T-cell (primary cell): ENCODE measurements at places on chromosomes 1 and 21.

DNA sequence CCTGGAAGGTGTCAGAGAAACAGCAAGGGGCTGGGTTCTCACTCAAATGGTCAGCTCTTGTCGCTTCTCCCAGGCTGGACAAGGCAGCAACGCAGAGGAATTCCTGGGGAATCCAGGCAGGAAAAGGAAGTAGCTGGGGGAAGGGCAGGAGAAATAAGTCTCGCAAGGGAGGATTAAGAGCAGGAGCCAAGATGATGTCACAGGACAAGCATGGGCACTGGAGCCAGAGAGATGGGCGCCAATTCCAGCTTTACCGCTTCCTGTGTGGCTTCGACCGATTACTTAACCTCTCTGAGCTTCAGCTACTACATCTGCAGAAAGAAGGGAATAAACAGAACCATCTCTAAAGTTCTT lies 70.5 kb downstream of the SSBP3 start:
- no peak for DNase-seq

DNA sequence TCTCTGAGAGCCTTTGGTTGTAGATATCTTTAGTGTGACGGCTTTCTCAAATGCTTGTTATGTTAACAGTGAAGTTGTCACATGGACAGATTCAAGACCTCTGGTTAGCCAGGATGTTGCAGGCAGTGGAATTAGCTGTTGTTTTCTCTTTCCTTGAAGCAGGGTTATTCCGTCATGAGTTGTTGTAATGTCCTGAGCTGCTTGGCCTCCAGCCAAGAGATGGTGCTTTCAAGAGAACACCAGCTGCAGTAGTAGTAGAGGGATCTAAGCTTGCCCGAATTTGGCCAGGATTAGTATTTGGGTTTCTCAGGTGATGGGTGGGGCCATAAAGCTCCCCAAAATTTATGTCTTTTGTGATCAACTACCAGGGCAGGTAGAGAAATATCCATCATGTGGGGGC lies 13.4 kb downstream of the KCNE1 start:
- DNase-seq = no peak

DNA sequence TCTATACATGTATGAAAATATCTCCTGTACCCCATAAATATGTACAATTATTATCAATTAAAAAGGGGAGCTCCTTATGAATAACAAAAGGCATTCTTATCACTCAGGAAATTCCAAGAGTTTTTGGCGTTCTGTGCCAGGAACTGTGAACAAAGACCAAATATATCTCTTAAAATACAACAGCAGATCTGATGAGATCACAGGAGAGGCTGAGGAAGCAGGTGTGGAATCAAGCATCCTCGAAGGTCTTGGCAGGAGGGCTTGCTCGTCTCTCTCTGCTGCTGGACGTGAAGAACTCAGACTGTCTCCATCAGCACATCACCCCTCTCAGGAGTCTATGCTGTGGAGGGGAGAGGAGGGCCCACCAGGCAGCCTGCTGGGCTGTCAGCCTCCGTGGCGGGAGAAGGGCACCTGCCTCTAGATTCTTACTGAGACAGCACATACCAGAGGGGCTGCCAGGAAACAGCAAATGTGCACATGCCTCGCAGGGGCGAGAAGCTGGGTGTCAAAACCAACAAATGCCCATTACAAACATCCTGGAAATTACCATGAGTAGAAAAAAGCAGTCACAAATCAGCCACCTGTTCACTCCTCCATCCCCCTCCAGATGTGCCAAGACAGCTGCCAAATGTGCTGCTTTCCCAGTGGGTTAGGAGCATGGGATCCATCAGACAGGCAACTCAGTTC lies 30.8 kb upstream of the FAM89A start:
- DNase-seq = no peak

GRCh38 chr1:35856964-35857363 lies 26.0 kb upstream of the AGO1 start:
- no peak for DNase-seq

GRCh38 chr21:42541618-42542017 lies 28.0 kb downstream of the SLC37A1 start:
- DNase-seq = no peak

GRCh38 chr1:243254233-243254926 lies 701 bp downstream of the CEP170 start:
- peak; percentile 15 for DNase-seq

GRCh38 chr1:223771814-223772770 lies 59.8 kb downstream of the CAPN2 start:
- DNase-seq = no peak

GRCh38 chr1:74162333-74162732 lies 35.6 kb downstream of the LRRIQ3 start:
- DNase-seq = no peak

GRCh38 chr1:204278251-204278650 lies 64.5 kb upstream of the GOLT1A start:
- no peak for DNase-seq

DNA sequence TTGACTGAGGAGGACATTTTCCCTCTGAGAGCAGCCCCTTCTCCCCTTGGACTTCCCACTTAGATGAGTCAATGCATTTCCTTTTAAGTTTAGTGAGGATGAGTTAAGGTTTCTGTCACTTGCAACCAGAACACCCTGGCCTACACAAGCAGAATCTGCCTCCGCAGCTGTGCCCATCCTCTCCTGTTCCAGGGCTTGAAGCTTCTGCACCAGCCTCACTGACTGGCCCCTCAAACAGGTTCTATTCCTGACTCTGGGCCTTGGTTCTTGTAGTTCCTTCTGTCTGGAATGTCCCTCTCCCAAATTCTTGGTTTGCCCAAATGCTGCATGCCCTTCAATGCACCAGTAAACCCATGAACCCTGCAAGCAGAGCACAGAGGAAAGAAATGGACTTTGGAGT lies 394.4 kb downstream of the PTPRU start:
- DNase-seq = no peak

DNA sequence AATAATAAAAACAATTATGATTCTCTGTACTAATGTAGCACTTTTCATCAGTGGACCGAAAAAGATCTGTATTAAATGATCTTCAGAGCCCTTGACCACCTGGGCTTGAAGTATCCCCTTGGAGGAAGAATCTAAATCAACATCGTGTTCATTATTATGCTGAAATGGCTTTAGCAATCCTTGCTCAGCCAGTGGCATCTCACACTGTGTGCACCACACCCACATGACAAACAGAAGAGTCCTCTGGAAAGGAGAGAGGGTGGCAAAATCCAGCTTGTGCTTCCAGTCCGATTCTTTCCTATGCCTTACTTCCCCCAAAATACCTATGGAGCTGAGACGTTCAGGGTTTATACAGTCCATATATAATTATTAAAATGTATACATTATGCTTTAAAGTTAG lies 318.5 kb upstream of the RUNX1 start:
- no peak for DNase-seq
